Heart left ventricle (tissue), 16 donors: ENCODE measurements at places on chromosomes 16 and 17.

- DNase-seq = peak; percentile 81
These were observed 10.0 kb upstream of the MPRIP start for GRCh38 chr17:17032131-17032692.

DNA sequence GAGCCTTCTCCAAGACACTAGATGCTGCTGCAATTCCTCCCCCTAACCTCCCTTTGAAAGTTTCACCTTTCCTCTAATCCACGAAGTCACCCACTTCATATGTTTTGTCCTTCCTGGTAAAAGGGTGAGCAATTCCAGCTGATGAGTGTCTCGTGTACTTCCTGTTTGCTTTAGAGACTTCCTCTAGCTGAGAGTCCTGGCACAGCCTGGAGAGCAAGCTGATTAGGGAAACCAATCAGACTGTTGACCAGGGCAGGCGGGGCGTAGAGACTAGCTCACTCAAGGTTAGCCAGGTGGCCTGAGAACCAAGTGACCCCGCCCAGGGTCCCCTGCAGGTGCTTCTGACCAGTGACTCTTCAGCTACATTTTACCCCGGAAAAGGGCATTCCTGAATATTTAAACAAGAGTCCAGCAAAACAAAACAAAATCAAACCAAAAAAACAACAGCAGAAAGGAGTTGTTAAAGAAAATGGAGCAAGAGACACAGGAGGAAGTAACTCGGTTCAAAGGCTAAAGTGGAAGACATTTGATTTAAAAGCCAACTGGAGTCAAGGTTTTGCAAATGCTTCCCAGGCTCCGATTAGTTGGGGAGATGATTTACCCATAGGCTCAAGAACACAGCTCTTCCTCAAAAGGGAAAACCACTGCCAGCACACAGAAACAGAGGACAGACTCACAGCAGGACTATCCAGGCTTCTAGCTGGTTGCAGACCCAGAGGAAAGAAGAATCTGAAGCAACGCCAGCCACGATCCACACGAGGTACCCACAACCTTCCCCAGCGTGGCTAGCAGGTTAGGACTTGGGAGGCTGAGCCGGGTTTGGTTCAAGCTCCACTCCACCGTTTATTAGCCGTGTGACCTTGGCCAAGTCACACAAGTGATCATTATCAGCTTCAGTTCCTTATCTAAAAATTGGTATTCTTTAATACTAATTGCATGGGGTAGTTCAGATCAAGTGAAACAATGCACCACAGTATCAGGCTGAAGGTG, 13.4 kb downstream of the HSPB9 start:
- DNase-seq = peak; percentile 77

DNA sequence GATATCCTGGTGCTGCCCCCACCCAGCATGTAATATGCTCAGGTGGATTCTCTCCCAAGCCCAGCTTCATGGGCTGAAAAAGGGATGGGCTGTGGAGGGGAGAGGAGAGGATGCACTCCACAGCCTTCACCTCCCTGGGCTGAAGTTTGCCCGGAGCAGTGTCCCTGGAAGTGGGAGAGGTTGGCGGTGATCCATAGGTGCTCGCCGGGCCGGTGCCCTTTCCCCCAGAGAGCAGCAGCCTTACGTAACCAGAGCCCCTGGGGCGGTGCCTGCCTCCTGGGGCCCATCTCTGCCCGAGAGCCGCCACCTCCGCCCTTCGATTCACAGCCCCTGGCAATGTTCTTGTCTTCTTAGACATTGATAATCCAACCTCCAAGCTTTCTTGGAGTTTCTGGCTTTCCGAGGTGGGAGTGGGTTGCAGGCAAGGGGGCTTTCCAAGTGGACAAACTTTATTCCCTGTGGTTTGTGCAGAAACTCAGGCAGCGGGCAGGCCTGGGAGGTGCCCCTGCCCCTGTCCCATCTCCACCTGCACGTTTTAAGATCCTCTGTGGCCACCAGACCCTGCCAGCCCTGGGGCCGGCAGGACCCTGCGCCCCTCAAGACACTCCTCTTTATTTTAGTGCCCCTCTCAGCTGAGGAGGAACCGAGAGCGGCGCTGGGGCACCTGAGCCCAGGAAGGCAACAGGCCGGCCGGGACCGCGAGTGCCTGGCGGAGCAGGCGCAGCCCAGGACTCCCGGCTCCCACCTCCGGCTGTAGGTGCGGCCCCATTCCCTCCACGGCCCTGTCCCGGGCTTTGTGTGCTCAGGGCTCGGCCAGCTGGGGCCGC, 3.1 kb upstream of the WDR90 start:
- DNase-seq = peak; percentile 75

DNA sequence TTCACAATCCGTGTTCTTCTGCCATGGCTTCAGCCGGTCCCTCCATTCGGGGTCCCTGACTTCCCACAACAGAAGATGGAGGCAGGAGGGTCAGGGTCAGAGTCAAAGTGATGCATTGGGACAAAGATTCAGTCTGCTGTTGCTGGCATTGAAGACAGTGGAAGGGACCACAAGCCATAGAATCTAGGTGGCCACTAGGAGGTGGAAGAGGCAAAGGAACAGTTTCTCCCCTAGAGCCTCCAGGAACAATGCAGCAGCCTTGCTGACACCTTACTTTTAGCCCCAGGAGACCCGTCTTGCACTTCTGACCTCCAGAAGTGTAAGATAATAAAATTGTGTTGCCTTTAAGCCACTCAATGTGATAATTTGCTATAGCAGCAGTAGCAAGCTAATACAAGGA, 55.9 kb downstream of the MFSD11 start:
- DNase-seq = no peak

DNA sequence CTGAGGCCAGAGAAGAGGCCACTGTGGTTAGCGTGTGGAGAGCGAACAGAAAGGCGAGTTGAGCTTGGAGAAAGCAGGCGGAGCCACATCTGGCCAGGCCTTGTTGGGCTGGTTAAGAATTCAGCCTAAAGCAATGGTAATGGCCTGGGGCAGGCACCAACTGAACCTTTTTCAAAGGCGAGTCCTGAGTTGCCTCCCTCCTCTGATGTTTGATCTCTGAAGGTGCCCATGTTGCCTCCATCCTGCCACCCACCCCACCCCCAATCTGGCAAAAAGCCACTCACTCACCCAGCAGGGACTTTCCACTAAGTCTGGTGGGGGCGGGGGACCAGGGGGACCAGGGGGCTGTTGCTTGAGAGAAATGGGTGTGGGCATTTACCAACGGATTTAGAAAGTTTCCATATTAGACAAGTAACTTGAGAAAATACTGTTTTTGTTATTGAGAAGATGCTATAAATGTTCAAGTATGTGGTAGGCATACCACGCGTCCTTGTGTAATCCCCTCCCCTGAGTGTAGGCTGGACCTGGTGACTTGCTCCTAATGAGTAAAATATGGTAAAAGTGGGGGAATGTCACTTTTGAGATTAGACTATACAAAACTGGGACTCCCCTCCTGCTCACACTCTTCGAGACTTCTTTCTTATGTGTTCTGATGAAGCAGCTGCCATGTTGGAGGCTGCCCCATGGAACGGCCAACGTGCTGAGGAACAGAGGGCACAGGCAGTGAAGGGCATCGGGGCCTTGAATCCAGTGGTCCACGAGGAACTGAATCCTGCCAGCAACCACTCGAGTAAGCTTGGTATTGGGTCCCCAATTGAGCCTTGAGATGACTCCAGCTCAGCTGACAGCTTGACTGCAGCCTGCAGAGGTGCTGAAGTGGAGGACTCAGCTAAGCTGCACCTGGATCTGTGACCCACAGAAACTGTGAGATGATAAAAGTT, 29.9 kb upstream of the TNS4 start:
- no peak for DNase-seq

GRCh38 chr16:49410226-49410625, 36.6 kb downstream of the C16orf78 start:
- no peak for DNase-seq

- DNase-seq = no peak
These were observed 30.2 kb upstream of the EMP2 start for GRCh38 chr16:10610499-10611184.

DNA sequence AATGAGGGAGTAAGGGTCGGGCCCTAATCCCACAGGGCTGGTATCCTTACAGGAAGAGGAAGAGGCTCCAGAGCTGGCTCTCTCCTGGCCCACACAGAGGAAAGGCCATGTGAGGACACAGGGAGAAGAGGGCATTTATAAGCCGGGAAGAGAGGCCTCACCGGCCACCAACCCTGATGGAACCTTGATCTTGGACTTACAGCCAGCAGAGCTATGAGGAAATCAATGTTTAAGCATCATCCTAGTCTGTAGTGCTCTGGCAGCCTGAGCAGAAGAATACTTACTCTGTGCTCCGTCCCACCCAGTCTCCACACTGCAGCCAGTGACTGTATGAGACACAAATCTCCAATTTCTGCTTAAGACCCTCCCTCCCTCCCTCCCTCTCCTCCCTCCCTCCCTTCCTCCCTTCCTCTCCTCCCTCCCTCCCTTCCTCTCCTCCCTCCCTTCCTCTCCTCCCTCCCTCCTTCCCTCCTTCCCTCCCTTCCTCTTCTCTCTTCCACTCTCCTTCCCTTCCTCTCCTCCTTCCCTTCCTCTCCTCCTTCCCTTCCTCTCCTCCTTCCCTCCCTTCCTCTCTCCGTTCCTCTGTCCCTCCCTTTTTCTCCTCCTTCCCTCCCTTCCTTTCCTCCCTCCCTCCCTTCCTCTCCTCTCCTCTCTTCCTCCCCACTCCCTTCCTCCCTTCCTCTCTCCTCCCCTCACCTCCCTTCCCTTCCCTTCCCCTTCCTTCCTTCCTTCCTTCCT, 8.9 kb upstream of the TMEM220 start:
- peak; percentile 8 for DNase-seq
